ENCODE measurements at places on chromosomes 12 and 14. TPM values are rescaled to one million over a fixed set of nuclear protein-coding genes. Genes with fewer than 3 reads are reported as not detected.

Gene MON2
- total RNA-seq = 39.3 TPM

Gene NUP107
- total RNA-seq = 141 TPM

Gene OVCH1
- not detected for total RNA-seq

Gene OR6C76
- total RNA-seq = not detected

Gene OTOGL
- not detected for total RNA-seq

Gene PMCH
- 0.53 TPM for total RNA-seq

Gene ACOT4
- total RNA-seq = 1.5 TPM

Gene FGF23
- not detected for total RNA-seq

Gene IGF1
- total RNA-seq = 1.1 TPM

Gene TNFRSF1A
- 63.3 TPM for total RNA-seq

Gene KCNC2
- total RNA-seq = not detected

Gene RPS6KA5
- total RNA-seq = 48.1 TPM

Gene CDH24
- 2.4 TPM for total RNA-seq

Gene ABCC9
- not detected for total RNA-seq

DNA sequence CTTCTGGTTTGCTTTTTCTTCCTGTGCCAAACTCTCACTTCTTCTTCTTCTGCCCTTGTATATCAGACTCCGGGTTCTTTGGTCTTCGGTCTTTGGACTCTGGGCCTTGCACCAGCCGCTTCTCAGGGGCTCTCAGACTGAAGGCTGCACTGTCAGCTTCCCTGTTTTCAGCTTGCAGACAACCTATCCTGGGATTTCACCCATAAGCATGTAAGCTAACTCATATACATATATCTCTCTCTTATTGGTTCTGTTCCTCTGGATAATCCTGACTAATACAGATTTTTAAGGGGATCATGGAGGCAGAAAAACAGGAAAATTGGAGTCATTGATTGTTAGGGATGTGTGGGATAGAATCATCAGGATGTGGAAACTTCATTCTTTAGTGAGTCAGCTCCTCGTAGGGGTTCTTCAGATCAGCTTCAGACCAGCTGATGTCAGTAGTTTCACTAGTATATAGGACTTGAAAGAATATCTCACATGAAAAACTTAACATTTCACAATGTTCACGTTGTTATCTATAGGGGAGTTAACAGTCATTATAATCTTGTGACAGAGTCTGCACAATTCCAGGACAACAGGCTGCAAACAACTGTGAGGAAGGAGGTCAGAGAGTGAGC is 102.9 kb downstream of the RASSF9 start:
- DNase-seq = no peak

- DNase-seq = no peak
Observed at GRCh38 chr12:93979189-93979588, 169.2 kb upstream of the PLXNC1 start.

GRCh38 chr12:18383203-18383602 is 121.9 kb downstream of the PIK3C2G start:
- no peak for DNase-seq

DNA sequence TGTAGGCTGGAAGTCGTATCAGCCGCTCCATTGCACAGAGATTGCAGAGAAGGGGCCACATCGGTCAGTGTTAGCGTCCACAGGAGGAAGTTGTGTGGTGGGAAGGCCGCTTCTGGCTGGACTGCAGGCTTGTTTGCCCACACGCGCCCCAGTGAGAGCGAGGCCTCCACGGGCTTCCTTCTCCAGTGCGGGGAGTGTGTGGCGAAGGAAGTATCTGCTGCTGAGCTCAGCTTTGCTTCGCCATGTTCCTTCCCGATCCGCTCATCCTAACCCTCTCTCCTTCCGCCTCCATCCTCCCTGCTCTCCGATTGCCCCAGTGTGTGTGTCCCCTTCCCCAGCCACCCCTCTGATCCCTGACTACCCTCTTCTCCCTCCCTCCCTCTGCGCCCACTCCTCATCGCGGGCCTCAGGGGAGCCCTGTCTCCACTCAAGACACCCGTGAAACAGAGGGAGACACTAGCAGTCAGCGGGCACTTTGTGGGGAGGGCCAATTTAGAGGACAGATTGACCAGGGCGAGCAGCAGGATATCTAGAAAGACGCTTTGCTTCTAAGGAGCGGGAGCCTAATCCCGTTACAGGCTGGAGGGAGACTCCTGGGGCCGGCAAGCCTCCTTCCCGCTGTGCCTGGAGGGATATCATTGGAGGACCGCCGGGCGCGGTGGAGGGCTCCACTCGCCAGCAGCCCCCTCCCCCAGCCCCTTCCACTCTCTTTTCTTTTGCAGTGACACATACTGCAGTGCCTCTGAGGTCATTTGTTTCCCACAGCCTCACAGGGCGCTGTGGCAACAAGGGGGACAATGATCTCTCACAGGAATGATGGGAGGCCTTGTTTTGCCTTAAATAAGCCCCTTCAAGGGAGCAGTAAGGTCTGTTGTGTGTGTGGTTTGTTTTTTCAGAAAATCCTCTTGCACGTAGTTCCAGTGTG is 428.8 kb downstream of the ZFP36L1 start:
- DNase-seq = no peak

DNA sequence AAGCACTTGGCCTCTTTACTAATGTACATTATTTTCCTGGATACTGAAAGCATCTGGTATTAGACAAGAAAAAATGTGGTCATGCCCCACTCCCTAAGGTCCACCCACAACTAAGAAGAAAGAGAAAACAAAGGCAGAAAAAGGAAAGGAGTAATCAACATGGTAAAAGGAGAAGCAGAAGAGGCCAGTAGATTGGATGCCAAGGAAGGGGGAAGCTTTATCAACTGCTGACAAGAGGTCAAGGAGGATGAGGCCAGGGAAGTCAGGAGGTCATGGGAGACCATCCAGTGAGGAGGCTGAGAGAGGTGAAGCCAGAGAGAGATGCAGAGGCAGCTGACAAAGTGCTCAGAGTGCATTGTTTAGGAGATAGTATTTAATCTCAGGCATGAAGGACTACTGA is 383.5 kb downstream of the ZFP36L1 start:
- DNase-seq = no peak

GRCh38 chr14:105941226-105942166 is 415.1 kb downstream of the TMEM121 start:
- DNase-seq = peak; percentile 16

DNA sequence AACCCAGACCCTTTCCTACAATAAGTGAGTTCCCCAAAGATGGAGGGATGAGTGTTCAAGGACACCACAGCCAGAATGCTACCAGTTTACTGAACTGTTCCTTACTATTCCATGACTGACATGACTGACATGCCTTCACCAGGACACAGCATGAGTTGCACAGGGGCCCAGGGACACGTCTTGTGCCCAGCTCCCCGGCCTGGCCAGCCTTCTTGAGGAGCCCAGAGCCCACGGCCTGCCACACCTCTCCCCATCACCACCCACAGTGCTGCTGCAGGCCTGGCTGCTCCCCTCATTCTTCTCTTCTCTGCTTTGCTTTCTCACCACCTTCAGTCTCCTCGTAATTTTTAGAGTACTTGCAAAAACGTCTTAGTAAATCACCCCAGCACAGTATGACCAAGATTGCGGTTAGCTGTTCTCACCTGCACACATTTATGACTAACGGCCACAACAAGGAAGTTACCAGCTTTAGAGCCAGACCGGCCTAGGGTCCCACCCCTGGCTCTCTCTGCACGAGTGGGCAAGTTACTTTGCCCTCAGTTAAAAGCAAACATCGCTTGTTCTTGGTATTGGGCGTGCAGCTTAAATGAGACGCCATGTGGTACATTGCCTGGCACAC is 18.5 kb downstream of the PPP2R5E start:
- peak; percentile 71 for DNase-seq

DNA sequence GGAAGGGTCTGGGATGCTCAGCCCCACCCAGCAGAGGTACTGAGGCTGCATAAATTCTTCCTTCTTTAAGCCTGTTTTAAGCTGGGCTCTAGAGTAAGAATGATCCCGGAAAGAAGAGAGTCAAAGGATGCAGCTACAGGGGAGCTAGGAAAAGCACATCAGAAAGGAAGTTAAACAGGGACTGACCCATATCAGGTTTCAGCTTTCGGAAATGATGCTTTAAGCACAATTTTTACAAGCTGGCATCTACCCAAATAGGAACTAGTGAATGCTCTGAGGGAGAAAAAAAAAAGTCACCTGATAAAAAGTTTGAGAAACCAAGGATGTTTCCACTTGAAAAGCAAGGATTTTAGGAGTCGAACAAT is 22.0 kb downstream of the TSPAN8 start:
- no peak for DNase-seq

GRCh38 chr14:47039336-47039735 is 387.8 kb upstream of the RPL10L start:
- DNase-seq = no peak

DNA sequence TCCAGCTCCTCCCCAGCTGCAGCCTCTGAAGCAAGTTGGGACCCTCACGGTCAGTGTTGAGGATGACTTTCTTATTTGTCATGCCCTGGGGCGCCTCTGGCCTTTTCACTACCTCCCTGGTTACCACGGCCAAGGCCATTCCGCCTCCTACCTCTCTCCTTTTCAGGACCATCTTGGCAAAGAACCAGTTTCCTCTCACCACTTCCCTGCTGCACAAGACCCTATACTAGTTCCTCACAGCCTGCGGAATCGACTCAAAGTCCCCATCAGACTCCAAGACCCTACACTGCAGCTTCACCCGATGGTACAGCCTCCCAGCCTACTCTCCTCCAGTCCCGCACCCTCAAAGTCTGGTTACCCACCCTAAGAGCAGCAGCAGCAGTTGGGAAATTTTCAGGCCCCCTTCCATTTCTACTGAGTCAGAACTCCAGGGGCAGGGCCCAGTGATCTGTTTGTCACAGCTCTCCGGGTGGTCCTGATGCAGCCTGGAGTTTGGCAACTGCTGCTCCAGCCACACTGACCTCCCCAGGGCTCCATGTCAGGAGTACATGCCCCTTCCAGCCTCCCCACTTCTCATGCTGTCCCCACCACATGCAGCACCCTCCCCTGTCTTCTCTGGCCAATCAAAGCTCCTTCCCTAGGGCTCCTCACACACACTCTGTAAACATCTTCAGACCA is 5.4 kb downstream of the VWF start:
- no peak for DNase-seq

DNA sequence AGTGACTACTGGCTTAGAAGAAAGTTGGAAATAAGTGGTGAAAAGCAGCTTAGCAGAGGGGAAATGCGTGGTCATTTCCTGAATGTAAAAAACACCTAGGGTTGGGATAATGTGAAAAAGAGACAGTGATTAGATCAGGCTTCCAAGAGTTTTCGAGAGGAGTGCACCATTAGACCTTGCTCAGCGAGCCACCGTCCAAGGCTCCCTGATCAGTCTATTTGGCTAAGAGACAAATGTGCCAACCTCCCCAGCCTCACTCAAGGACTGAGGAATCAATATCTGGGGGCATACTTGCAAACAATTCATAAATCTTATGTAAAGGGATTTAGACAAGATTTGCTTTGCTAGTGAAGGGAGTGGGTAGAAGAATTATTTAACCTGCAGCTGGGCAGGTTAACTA is 594.5 kb downstream of the NRXN3 start:
- DNase-seq = no peak

- DNase-seq = no peak
Observed at GRCh38 chr14:20428010-20428365, 8.0 kb downstream of the KLHL33 start.

DNA sequence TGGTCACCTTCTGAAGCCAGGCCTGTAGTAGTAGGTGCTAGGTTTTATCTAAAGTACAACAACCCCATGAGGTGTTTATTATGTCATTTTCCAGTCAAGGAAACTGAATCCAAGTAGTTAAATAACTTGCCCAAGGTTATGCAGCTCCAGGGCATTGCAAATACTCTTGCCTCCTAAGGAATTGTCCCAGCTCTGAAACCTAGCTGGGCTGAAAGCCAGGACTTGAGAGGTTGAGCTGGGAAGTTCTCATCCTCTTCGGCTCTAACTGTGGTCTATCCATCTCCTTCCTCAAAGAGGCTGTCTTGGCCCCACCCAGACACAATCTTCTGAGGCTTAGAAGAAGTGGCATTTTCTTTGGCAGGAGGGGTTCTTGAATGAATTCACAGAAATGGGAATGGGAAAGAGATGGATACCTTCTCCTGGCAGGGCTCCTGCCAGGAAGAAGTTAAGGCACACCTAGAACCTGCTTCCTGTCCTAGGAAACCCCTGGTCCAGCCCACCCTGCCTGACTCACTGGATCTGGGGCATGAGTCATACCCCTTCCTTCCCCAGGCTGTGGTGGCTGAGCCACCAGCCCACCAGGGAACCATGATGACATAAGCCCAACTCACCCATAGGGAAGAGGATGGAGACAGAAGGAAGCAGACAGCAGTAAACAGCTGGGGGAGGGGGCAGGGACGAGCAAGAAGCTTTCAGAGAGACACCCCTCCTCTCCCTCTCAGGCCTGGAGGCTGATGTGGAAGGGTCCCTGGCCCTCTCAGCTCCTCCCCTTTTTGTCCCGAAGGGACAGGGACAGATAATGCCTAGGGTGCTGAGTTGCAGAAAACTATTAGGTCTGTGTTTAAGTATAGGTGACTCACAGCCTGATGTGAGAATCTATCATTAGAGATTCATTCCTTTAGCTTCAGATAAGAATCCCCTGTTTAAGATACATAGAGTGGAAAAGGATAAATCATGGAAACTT is 2.1 kb upstream of the PLEK2 start:
- peak; percentile 50 for DNase-seq

DNA sequence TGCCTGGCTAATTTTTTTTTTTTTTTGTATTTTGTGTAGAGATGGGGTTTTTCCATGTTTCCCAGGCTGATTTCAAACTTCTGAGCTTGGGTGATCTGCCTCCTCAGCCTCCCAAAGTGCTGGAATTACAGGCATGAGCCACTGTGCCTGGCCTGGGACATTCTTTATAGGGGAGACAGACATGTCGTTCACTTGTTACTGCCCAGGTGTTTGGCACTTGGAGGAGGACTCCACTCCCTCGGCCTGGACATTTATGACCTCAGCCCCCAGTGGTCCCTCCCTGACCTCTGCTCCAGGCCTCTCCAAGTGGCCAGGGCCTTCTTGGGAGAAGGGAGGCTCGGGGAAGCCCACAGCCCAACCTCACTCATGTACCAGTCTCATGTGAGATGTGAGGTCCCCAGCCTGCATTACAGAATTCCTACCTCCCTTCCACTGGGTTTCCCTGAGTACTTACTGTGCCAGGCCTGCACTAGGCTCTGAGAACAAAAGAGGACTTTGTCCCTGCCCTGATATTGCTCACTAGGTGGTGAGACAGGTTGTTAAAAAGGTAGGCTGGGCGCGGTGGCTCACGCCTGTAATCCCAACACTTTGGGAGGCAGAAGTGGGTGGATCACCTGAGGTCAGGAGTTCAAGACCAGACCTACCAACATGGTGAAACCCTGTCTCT is 9.7 kb upstream of the POP5 start:
- no peak for DNase-seq

- DNase-seq = no peak
Observed at GRCh38 chr14:75563931-75564330, 14.5 kb upstream of the FLVCR2 start.

DNA sequence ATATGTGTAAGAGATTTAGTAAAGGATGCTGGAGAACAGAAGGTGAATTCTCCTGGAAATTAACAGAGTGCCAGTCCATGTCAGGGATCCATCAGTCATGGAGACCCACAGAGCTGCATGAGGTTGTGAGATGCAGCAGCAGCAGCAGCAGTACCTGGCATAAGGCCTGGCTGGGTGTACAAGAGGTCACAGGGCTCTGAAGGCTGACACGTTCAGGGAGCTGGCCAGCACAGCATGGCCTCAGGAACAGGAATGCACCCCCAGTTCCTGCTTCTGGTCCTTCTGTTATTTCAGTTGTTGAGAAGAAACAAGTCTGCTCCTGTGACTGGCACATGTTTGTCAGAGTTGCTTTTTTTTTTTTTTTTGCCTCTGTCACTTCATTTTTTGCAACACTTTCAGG is 210.8 kb downstream of the CNTN1 start:
- DNase-seq = no peak
